ENCODE measurements at places on chromosomes 11 and 22.
A peak's percentile ranks its signal among the peaks of the same experiment; 100 is the strongest.

- no peak for DNase-seq
- H3K27ac ChIP-seq, result no peak overlapping the region
- H3K36me3 ChIP-seq, result no peaks in the 10 kb centered on the region
- H3K4me3 ChIP-seq, result no peak overlapping the region
- H3K4me1 ChIP-seq, result no peaks in the 10 kb centered on the region
Measured at GRCh38 chr11:43871051-43871450, 9.6 kb upstream of the ALKBH3 start.

GRCh38 chr11:77411717-77412441 is 62.0 kb downstream of the PAK1 start:
- DNase-seq, result peak; percentile 12
- peak overlapping the region; percentile 76 for H3K27ac ChIP-seq
- H3K27me3 ChIP-seq, result no peaks in the 10 kb centered on the region
- H3K4me1 ChIP-seq, result peaks cover 15% of the 10 kb centered on the region

DNA sequence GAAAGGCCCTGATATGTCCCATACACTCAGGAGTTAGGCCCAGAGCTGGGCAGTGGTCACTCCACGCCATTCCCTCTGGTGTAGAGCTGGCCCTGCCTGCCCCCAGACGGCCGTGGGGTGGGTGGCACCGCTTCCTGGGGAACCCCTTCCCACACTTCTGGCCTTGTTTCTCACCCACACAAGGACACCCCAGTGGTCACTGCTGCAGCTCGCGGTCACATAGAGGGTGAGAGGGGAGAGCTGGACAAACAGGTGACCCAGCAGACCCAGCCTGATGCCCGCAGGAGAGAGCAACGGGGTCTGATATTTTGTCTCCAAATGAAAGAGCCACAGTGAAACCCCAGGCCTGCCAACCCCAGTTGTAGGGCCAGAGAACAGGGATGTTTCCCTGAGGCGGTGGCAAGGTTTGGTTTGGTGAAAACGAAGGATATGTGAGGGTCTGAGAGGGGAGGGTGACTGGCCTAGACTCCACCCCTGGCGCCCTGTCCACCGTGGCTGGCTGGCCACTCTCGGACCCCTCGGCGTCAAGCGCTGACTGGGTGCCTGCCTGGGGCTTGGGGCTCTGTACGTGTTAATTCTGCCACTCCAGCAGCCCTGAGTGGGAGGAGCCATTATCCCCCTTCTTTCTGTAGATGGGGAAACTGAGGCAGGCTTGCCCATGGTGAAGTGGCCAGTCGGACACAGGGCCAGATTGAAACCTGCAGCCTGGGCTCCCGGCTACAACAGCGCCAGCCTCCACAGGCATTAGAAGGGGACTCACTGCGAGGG is 71.0 kb upstream of the PPARA start:
- no peak for DNase-seq
- no peaks in the 10 kb centered on the region for H3K27me3 ChIP-seq
- H3K36me3 ChIP-seq, result no peaks in the 10 kb centered on the region
- peaks cover 70% of the 10 kb centered on the region for H3K4me1 ChIP-seq

DNA sequence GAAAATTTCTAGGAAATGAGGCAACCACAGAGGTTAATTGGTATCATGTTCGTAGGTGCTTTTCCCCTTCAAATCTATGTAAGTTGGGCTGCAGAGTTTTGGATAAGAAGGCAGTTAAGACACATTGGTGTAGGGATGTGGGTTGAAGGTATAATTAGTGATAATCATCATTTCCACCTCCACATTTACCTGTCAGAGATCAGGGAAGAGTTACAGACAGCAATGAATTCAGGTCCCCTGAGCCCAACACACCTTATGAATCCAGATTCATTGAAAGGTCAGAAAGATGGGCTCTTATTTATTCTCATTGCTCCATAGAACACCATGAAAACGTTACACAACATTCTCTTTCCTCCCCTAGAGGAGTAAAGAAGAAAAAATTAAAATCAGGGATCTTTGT is 308.7 kb downstream of the C11orf87 start:
- no peaks in the 10 kb centered on the region for H3K36me3 ChIP-seq
- DNase-seq, result no peak
- H3K27me3 ChIP-seq, result no peaks in the 10 kb centered on the region
- H3K4me3 ChIP-seq, result no peak overlapping the region

- no peaks in the 10 kb centered on the region for H3K4me1 ChIP-seq
- peaks cover 99% of the 10 kb centered on the region for H3K36me3 ChIP-seq
- no peak overlapping the region for H3K4me3 ChIP-seq
- DNase-seq, result no peak
- no peaks in the 10 kb centered on the region for H3K27me3 ChIP-seq
Measured at GRCh38 chr11:45945397-45945999, 23.0 kb downstream of the LARGE2 start.

DNA sequence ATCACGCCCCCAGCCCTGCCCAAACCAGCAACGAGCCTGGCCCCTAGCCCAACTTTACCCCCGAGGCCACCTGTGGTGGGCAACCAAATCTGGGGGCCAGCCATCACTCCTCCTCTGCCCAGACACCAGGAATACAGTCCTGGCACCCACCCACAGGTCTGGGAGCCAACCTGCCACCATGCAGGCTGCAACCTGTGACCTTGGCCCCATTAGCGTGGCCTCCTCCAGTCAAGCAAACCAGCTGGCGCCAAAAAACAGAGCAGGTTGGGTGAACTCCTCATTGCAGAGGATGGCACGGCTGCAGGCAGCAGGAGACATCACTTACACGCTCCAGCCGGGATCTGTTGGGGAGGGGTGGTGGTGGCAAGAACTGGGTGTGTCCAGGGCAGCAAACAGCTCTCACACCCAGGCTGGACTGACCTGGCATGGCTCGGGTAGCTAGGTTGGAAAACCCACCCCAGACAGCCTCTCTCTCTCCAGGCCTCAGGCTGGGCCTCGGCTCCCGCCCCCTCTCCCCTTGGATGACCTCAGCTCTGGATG is 65.5 kb upstream of the TCF20 start:
- no peaks in the 10 kb centered on the region for H3K36me3 ChIP-seq
- no peak overlapping the region for H3K4me3 ChIP-seq
- H3K27me3 ChIP-seq, result no peaks in the 10 kb centered on the region
- no peak for DNase-seq
- H3K27ac ChIP-seq, result no peak overlapping the region

DNA sequence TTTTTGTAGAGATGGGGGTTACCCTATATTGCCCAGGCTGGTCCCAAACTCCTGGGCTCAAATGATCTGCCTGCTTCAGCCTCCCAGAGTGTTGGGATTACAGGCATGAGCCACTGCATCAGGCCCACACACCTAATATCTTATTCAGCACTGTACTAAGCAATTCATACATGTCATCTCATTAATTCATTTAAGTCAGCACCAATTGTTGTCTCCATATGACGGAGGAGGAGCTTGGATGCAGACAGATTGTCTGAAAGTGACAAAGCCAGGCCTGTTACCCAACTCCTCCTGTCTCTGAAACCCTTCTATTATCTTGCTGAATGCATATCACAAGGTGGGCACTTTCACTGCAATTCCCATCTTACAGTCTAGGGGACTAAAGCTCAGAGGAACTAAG is 57.5 kb upstream of the ALX4 start:
- H3K27ac ChIP-seq, result no peak overlapping the region
- no peaks in the 10 kb centered on the region for H3K36me3 ChIP-seq
- no peaks in the 10 kb centered on the region for H3K4me1 ChIP-seq
- H3K4me3 ChIP-seq, result no peak overlapping the region

GRCh38 chr11:44443836-44444769 is 121.4 kb upstream of the CD82 start:
- no peaks in the 10 kb centered on the region for H3K4me1 ChIP-seq
- no peak overlapping the region for H3K4me3 ChIP-seq
- no peak for DNase-seq
- H3K27me3 ChIP-seq, result no peaks in the 10 kb centered on the region
- no peak overlapping the region for H3K27ac ChIP-seq

DNA sequence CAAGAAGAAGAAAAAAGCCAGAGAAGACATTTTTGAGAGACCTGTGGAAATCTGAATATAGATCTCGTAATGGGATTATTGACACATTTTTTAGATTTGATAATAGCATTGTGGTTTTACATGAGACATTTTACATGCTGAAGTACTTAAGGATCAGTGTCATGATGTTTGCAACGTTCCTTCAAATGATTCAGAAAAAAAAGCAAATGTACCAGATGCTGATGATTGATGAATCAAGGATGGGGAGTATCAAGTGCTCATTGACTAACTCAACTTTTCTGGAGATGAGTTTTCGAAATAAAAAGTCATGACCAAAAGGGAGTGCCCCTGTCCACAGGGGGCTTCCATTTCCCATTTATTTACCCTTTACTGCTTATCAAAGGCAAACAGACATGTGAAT is 207.0 kb upstream of the SORL1-AS1 start:
- no peak for DNase-seq
- no peak overlapping the region for H3K27ac ChIP-seq
- H3K27me3 ChIP-seq, result no peaks in the 10 kb centered on the region
- H3K36me3 ChIP-seq, result no peaks in the 10 kb centered on the region
- no peak overlapping the region for H3K4me3 ChIP-seq

- H3K36me3 ChIP-seq, result no peaks in the 10 kb centered on the region
- no peak overlapping the region for H3K27ac ChIP-seq
- H3K27me3 ChIP-seq, result no peaks in the 10 kb centered on the region
- no peaks in the 10 kb centered on the region for H3K4me1 ChIP-seq
Measured at GRCh38 chr11:68261006-68261405, 10.8 kb downstream of the C11orf24 start.

DNA sequence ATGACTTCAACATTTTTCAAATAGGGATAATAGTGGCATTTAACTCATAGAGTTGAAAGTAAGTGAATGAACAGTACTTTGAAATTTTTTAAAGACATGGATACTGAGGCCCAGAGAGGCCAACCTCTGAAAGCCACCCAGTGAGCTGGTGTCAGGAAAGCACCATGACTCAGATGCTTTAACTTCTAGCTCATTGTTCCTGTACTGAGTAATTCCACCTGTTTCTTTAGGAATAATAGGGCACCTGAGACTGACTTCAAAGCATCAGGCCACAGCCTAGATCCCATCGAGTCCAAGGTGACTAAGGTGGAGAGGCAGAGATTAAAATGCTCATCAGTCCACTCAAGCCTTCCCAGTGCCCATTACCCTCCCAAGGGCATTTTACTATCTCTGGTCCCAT is 491.8 kb upstream of the TENM4 start:
- H3K27me3 ChIP-seq, result no peaks in the 10 kb centered on the region
- no peak overlapping the region for H3K4me3 ChIP-seq
- H3K27ac ChIP-seq, result no peak overlapping the region
- H3K4me1 ChIP-seq, result no peaks in the 10 kb centered on the region
- DNase-seq, result no peak
- no peaks in the 10 kb centered on the region for H3K36me3 ChIP-seq

GRCh38 chr11:117814204-117814765 is 10.3 kb downstream of the FXYD2 start:
- no peak overlapping the region for H3K4me3 ChIP-seq
- H3K27ac ChIP-seq, result peak overlapping the region; percentile 83
- no peak for DNase-seq
- no peaks in the 10 kb centered on the region for H3K36me3 ChIP-seq
- H3K27me3 ChIP-seq, result no peaks in the 10 kb centered on the region

DNA sequence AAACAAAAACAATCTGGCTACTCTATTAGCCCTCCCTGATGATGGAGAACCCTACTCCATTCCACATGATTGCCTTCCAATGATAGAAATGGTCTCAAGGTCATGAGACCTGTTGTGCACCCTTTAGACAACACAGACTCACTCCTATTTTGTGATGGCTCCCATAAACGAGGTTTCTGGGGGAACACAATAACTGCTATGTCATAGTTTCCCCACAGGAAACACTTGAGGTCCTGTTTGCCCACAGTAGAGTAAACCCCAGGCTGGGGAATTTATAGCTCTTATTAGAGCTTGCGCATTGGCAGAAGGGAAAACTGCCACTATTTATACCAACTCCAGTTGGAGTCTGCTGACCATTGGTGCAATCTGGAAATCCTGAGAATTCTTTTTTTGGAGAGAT is 28.7 kb downstream of the MIF start:
- H3K27ac ChIP-seq, result no peak overlapping the region
- no peak for DNase-seq
- no peak overlapping the region for H3K4me3 ChIP-seq
- peaks cover 9% of the 10 kb centered on the region for H3K4me1 ChIP-seq
- peaks cover 16% of the 10 kb centered on the region for H3K36me3 ChIP-seq
